A549 treated with Mapracorat at 1 μM for 4 hours (cell line): ENCODE measurements at places on chromosomes 16 and 17. TPM values are rescaled to one million over a fixed set of nuclear protein-coding genes. Genes with fewer than 3 reads are reported as not detected.

Gene FASN
- total RNA-seq: 106 to 149 TPM (median 139 TPM) in 5 replicates

Gene FAM83G
- total RNA-seq: 26.2 to 39.4 TPM (median 35.6 TPM) in 5 replicates

Gene RNF222
- total RNA-seq: not detected in 5 replicates

Gene GGT6
- total RNA-seq: not detected in 5 replicates

Gene ATAD5
- total RNA-seq: 3.6 to 5.2 TPM (median 4.3 TPM) in 5 replicates

Gene IKZF3
- not detected in 5 replicates for total RNA-seq

Gene PMM2
- total RNA-seq: 89.9 to 102 TPM (median 95.6 TPM) in 5 replicates

Gene NPIPB13
- 0.59 to 3.3 TPM (median 3.1 TPM) in 5 replicates for total RNA-seq

Gene PRSS22
- total RNA-seq: 0.64 to 1.5 TPM (median 1.2 TPM) in 5 replicates

Gene FOXO3B
- total RNA-seq: 2.4 to 4.8 TPM (median 4.0 TPM) in 5 replicates

Gene KRT12
- not detected in 5 replicates for total RNA-seq

Gene SMIM36
- total RNA-seq: not detected in 5 replicates

Gene GAS2L2
- 0.04 to 0.08 TPM (median 0.08 TPM) in 5 replicates for total RNA-seq
